Activated CD4-positive, alpha-beta T cell treated with anti-CD3 and anti-CD28 coated beads, Interleukin-2, amount 50 U/mL, for 24 hours (primary cell): ENCODE measurements at places on chromosomes 12 and 14.

GRCh38 chr12:58757422-58757821, 162.9 kb downstream of the LRIG3 start:
- DNase-seq = no peak

DNA sequence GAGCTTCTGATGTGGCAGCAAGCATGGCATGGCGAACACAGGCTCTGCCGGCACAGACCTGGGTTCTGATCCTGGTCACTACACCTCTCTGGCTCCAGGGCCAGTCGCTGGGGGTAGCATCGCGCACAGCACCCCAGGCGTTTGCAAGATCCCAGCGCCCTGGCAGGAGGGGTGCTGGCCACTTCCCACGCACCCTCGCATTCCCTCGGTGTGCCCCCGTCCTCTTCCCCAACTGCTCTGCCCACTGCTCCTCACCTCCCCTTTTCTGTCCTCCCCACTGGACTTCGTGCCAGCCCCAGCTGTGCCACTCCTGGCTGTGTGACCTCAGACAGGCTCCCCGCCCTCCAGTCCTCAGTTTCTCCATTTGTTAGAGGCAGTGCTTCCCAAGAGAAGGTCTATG, 2.8 kb downstream of the CDK2AP1 start:
- DNase-seq = no peak

- no peak for DNase-seq
Measured at GRCh38 chr14:85313560-85314207, 216.3 kb upstream of the FLRT2 start.

GRCh38 chr12:103469719-103470118, 26.0 kb downstream of the C12orf42 start:
- no peak for DNase-seq

DNA sequence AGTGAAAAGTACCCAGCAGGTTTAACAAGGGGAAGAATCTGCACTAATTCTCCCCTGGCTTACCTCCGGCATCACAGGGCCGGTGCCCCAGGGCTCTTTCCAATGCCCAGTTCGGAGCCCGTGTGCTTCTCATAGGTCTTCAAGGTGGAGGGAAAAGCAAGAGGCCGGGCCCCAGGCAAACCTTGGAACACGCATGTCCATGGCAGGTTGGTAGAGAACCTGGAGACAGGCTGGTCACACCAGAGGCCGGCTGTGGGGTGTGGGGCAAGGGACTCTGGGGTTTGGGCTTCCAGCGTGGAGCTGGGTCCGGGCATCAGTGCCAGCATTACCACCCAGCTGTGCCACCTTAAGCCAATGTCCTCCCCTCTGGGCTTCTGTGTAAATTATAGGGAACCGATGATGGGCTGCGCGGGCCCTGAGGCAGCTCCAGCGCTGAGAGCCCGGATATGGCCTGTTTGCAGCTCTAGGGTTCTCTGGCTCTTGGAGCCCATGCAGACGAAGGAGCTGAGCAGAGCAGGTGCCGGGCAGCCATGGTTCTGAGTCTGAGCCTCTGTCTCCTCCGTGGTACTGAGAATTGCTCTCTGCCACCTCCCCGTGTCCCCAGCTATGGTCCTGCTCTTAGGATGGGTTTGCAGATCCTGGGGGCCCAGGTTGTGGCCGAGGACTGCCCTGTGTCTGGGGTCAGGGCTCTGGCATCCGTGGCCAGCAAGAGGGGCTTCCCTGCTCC, 197.0 kb upstream of the C14orf180 start:
- DNase-seq = no peak

GRCh38 chr14:100410056-100410565, 87.0 kb downstream of the SLC25A47 start:
- no peak for DNase-seq

DNA sequence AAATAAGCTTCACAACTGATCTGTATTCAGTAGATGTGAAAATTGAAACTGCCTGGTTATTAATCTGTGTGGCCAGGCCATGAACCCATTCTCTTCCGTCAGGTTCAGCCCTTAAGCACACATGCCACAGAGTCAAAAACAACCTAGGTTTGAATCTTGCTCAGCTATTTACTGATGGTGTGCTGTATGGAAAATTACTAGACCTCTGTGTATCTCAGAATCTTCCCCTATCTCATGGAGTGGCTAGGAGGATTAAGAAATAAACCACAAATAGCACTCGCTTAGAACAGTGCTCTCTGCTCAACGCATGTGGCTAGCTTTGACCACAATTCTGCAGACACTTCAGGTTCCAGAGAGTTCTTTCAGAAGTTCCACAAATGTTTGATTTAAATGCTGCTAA, 240.7 kb upstream of the PLEKHG7 start:
- no peak for DNase-seq

DNA sequence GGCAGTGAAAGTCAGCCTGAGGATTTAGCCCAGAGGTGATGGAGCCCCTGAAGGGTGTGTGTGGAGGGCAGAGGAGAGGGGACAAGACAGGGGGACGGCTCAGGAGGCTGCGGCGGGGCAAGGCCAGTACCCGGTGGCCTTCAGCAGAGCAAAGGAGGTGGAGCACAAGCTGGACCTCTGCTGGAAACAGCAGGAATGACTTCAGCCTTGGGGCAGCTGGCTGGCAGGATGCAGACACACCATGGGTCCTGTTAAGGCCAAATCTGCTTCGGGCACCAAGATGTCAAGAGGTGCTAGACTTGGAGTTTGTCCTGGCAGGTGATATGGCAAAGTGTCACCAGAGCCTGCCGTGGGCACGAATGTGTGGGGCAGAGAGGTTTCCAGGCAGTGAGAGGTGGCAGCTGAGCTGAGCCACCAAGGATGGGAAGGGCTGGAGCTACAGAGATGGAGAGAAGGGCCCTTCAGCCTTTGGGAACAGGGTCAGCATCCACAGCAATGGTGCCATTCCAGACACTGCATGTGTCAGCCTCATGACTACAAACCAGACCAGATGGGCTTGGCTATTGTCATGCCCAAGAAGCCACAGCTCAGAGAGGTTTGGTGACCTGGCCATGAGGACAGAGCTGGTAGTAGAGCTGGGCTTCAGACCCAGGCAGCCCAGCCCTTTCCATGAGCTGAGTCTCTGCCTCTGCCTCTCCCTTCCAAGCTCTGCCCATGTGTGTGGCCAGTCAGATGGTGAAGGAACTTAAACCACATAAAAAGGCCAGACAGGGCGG, 91.9 kb downstream of the LGMN start:
- no peak for DNase-seq

- DNase-seq = no peak
Measured at GRCh38 chr12:93954166-93955112, 193.9 kb upstream of the PLXNC1 start.

DNA sequence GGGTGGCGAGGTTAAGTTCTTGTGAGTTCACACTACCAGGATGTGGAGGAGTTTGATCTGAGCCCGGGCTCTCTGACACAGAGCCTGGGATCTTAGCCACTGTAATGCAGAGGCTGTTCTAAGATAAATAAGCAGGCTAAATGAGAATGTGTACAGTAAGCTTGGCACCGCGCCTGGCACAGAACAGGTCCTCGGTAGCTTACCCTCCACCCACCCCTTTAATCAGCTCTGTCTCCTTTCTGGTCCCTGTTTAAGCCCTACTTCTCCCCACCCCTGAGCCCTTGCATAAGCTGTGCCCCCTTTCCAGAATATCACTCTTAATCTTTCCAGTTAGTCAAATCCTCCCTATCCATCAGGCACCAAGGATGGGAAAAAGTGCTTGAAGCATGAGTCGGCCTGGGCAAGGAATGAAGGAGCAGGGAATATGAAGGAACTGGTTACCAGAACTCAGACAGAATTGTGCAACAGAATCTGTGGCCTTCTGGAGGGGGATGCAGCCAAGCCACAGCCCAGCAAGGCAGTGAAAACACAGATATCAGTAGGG, 32.8 kb upstream of the CMKLR1 start:
- no peak for DNase-seq

GRCh38 chr12:71556875-71557274, 106.8 kb downstream of the ZFC3H1 start:
- DNase-seq = no peak

- DNase-seq = no peak
Measured at GRCh38 chr14:92494512-92494911, 19.1 kb upstream of the RIN3 start.

GRCh38 chr14:101819251-101819990, 57.9 kb downstream of the PPP2R5C start:
- no peak for DNase-seq

DNA sequence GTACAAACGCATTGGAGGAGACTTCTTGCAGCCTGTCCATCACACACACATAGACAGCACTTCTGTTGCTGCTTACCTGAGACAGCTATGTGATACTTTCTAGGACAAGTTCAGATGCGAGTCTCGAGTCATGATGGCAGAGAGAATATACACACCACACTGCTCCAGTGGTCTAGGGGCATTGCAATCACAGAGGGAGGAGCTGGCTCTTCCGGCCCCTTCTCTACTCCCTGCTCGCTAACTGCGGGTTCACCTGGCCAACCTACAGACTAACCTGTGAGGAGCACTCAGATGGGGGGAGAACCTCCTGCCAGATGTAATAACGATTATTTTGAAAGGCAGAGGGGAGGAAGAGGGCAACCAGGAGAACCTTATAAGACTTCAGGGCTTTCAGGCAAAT, 30.7 kb downstream of the EMP1 start:
- DNase-seq = no peak

DNA sequence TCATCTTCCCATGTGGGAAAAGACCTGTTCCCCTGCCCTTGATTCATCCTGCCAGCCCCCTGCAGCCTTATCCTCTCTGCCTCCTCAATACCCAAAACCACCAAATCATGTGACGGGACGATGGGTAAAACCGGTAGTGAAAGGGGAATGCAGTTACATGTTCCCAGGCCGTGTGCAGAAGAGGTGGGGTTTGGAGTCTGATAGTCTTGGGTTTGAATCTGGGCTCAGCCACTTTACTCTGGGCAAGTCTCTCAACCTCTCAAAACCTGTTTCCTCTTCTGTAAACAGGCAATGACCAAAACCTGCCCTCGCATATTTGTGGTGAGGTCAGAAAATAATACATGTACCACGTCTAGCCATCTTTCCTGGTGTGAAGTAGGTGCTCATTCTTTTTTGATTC, 123.0 kb downstream of the PLXNC1 start:
- DNase-seq = no peak
